ENCODE measurements at places on chromosomes 12 and 14.

DNA sequence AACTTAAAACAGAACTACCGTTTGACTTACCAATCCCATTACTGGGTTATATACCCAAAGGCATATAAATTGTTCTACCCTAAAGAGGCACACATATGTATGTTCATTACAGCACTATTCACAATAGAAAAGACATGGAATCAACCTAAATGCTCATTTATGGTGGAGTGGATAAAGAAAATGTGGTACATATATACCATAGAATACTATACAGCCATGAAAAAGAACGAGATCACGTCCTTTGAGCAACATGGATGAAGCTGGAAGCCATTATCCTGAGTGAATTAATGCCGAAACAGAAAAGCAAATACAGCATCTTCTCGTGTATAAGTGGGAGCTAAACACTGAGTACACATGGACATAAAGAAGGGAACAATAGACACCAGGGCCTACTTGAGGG, 31.8 kb downstream of the TMEM229B start:
- DNase-seq = no peak

DNA sequence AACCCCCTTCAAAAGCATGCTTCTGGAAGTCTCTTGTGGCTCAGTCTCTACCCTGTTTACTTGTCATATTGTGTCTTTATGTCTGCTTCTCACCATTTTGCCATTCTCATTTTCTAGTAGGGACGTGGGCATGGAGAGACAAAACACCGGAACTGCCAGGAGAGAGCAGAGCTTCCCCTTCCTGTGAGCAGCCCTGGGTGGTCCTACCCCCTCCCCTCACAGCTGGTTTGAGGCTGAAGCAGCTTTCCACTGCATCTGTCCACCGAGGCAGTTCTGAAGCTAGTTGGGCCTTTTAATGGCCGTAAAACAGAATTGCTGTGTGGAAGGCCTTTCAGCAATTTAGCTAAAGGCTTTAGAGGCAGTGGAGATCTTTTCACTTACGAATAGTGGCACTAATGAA, 77.0 kb downstream of the PELI2 start:
- DNase-seq = no peak

- DNase-seq = no peak
Measured at GRCh38 chr14:99476864-99477263, 3.8 kb downstream of the SETD3 start.

- peak; percentile 45 for DNase-seq
Measured at GRCh38 chr12:3313675-3314663, 177.0 kb upstream of the PRMT8 start.

GRCh38 chr12:95700316-95700785, 90.2 kb downstream of the NTN4 start:
- peak; percentile 50 for DNase-seq

GRCh38 chr14:71365361-71365760, 458.1 kb downstream of the PCNX1 start:
- DNase-seq = no peak

GRCh38 chr14:65751510-65751909, 339.0 kb downstream of the FUT8 start:
- DNase-seq = no peak

DNA sequence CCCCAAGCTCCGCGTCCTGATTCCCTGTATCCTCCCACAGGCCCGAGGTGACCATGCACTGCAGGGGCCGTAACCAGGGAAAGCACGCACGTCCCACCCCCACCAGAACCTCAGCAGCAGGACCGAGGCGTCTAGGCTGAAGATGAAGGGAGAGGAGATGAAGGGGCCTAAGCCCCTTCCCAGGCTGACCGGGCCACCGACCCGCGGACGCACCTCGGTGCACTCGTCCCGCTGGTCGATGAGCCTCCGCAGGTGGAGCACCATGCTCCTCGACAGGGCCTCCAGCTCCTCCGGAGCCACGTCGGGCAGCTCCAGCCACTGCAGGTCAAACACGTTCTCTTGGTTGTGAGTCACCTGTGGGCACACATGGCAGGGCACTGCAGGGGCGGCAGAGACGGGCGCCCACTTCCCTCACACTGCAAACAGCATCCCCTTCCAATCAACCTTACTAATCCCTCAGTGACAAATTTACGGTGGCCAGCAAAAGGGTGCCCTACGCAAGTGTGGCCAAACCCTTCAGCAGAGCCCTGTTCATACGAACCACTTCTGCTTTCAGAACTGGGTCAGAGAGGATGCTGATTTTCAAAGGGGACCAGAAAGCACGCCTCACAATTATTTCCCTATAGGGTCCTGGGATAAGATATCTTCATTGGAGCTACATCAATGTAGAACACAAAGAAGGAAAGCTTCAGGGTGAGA, 77.8 kb downstream of the CCDC88C start:
- no peak for DNase-seq

GRCh38 chr12:26836201-26836600, 3.2 kb upstream of the ITPR2 start:
- DNase-seq = no peak

DNA sequence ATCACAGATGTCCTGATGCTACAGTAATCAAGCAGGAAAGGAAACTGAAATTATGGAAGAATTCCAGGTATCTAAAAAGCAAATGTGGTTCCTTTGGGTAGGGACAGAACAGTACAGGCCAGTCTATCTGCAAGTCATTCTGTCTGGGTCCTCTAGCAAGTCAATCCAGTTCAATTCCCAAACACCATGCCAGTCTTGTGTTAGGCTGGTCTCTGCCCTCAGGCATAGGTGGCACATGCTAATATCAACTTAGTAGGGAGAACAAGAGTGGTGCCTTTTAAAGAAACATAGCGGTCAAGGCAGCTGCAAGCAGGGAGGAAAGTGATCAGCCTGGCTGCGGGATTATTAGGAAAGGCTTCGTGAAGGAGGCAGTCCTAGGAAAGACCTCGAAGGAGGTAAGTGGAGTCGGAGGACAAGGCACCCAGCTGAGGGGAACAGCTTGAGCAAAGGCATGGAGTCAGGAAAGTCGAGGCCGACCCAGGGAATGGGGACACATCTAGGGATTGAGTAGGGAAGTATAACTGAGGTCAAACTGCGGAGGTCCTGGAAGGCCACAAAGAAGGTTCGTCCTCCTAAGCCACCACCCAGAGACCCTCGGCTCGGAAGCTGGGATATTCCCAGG, 3.8 kb upstream of the PLEKHG6 start:
- DNase-seq = no peak

- no peak for DNase-seq
Measured at GRCh38 chr14:104362761-104363605, 216.6 kb upstream of the C14orf180 start.

GRCh38 chr14:101046071-101046470, 142.5 kb upstream of the RTL1 start:
- DNase-seq = no peak

- no peak for DNase-seq
Measured at GRCh38 chr12:106344131-106344530, 13.4 kb upstream of the POLR3B start.

- no peak for DNase-seq
Measured at GRCh38 chr12:2691006-2691344, 103.8 kb upstream of the FKBP4 start.

DNA sequence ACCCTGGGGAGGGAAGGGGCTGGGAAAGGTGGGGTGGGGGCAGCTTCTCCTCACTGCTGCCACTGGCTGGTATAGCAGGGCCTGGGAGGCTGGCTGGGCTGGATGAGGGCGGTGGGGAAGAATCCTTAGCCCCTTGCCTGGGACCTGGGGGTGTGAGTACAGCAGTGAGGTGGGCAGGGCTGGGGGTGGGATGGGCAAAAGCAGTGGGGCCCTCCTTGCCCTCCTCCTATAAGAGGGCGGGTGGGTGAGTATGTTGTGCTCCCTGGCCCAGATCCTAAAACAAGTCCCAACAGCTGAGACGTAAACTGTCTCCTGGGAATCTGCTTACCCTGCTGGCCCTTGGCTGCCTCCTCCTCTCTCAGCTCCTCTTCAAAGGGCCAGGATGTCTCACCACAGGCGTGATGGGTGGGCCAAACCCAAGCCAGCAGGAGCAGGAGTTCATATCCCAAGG, 2.2 kb downstream of the NCKAP5L start:
- no peak for DNase-seq

GRCh38 chr12:46356655-46357437, 15.7 kb downstream of the SLC38A2 start:
- no peak for DNase-seq

DNA sequence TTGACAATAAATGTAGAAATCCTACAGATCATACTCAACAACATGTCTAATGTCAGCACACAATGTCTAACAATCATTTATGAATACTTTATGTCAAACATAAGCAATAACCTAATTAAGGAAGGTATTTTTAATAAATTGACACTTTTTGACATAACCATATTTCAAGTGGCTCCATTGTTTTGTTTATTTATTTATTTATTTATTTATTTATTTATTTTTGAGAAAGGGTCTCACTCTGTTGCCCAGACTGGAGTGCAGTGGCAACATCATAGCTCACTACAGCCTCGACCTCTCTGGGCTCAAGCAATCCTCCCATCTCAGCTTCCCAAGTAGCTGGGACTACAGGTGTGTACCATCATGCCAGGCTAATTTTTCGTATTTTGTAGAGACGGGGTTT, 267.6 kb upstream of the BTG1 start:
- no peak for DNase-seq

DNA sequence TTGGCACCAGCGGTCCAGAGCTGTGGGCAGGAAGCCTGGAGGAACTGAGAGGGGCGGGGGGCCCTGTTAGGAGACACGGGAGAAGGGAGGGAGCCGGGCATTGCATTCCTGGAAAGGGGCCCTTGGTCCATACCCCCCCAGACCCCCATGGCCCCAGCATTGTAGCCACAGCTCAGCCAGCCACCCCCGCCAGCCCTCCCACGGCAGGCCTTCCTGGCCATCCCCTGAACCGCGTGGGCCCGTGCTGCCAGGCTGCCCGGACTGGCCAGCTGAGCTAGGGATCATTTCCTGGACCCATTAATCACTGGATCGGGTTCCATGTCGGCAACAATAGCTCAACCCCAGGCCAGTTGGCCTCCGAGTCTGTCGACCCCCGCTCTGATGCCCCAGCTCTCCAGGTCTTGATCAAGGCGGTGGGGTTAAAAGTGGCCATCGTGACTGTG, 39.8 kb upstream of the DIO3 start:
- DNase-seq = no peak

DNA sequence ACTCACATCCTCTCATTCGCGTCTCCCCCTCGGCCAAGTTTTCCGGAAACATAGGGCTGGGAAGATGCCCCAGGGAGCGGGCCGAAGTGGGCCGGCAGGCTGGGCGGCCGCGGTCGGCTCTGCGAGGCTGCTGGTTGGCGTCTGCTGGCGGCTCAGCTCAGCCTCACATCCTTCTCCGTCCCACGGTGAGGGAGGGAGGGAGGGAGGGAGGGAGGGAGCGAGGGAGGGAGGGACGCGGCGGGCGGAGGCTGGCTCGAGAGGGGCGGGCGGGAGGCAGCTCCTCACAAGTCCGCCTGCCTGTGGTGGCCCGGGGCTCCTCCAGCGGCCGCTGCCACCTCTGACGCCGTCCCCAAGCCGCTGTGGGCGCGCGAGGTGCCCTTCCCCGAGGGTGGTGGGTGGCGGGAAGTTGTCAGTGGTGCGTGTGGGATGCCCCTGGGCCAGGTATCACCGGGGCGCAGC, 93.8 kb downstream of the RFLNA start:
- no peak for DNase-seq

- no peak for DNase-seq
Measured at GRCh38 chr12:11804130-11804529, 154.7 kb downstream of the ETV6 start.

DNA sequence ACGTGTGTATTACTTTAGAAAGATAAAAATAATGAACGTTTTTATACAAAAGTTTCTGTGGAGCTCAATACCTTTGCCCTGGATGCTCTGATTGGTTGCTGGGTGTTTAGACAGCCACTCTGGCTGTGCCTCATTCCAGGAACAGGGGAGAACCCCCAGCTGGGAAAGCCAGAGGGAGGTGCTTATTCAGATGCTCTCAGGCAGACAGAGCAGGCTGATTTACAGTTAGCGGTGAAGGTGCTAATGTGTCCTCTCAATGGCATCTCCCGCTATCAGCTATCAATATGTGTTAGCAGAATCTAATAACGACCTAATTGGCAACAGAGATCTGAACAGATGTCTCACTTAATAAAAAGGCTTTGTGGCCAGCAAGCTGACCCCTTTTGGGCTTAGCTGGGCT, 402.3 kb downstream of the NUAK1 start:
- no peak for DNase-seq

DNA sequence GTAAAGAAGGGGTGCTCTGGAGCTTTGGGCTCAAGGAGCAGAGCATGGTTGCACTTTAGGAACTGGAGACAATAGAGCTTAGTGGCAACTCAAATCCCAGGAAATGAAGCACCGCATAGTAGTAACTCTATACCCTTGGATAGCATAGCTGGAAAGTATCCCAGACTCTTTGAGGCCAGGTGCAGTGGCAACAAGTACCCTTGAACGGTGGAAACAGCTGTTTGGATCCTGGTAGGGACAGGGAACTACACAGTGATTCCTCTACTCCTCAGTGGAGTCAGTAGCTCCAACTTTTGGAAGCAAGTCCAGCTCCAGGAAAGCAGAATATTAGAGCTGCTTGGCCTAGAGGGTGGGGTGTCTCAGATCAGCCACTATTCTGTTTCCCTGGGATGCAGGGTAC, 129.0 kb upstream of the WSCD2 start:
- no peak for DNase-seq

GRCh38 chr12:12032851-12033797, 37.6 kb upstream of the BCL2L14 start:
- DNase-seq = no peak

DNA sequence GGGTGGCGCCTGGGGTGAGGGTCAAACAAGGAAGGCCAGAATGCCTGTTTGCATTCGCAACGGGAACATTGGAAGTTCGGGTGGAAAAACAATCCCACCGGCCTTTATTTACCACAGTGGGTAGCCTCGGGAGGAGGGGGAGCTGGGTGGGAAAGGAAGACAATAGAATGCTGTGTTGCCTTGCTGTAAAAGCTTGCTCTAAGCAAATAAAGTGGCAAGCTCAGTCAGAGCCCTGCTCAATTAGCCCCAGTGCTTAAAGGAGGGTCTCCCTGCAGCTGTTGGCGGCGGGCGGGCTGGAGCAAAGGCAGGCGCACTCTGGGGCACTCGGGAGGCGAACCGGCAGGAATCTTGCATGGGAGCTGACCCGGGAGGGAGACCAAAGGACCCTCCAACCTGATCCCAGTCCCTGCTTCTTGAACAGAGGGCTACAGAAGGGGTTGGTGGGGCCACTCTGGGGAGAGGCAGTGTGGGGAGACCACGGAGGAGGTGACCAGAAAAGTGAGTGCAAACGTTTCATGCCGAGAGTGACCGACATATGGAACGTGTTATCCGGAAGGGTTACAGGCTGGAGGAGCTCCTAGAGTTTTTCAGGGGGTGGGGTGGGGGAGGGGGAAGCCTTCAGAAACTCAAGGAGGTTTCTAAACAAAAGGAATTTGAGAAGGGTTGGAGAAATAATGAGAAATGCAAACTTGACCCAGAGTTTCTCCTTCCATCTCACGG, 48.5 kb downstream of the NTF3 start:
- no peak for DNase-seq

Data from GM19239 (cell line).